CD8-positive, alpha-beta memory T cell (primary cell): ENCODE measurements at places on chromosomes 2 and 18. TPM values are rescaled to one million over a fixed set of nuclear protein-coding genes. Genes with fewer than 3 reads are reported as not detected.

Gene SERPINB3
- not detected for total RNA-seq

Gene POTEE
- total RNA-seq, result 0.49 TPM

- DNase-seq, result no peak
These were observed 27.5 kb upstream of the CAB39 start for GRCh38 chr2:230685178-230685577.

DNA sequence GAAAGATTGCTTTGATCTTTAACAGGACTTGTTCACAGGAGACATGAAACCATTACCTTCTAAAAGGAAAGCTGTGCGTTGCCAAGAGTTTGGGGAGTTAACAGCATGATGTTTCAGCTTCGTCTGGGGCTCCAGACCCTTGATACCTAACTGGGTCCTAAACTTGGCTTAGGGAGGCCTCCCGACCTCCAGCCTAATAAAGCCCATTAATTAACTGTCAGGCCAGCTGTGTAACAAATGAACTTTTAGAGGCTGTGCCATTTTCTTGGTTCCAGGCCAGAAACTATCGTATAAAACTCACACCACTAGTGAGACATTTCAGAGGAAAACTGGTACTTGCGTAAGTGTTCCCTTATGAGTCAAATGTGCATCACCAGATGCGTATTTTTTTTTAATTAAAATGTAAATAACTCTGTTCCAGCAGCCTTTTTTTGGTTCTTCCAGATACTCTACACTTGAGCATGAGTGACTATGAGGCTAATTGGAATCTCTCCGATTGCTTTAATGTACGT is 236.5 kb downstream of the BCL2 start:
- no peak for DNase-seq

DNA sequence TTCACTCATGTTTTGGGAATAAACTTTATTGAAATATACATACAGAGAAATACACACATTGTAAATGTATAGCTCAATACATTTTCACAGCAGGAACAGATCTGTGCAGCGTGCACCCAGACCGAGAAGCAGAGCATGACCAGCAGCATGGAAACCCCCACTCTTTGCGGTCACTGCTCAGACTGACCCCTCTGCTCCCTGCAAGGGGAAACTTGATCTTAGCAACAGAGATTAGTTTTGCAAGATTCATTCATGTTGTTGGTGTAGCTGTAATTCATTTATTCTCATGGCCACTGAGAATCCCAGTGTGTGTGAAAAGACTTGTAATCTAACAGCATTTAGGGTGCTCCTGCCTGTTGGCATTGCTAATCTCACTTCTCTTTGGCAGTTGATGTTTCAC is 35.2 kb downstream of the LPIN1 start:
- DNase-seq, result no peak

DNA sequence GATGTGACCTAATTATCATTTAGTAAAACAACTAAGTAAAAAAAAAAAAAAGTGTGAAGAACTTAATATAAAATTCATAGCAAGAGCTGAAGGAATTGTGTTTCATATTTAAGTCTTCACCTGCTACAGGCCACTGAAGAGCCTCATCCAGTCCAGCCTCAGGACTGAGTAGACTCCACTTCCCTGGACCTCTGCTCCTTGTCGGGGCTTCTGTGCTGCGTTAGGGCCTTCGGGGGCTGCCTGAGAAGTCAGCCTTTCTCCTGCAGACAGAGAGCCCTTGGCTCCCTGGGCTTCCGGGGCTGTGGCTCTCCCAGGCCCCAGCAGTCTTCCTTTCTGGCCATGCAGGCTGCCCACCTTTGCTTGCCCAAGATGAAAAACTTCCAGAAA is 95.5 kb downstream of the MTCL1 start:
- no peak for DNase-seq

- DNase-seq, result no peak
These were observed 398.1 kb downstream of the TNS1 start for GRCh38 chr2:217604527-217605194.

GRCh38 chr2:235017441-235017840 is 65.6 kb downstream of the SH3BP4 start:
- DNase-seq, result no peak

GRCh38 chr2:96329456-96329855 is 4.3 kb downstream of the ITPRIPL1 start:
- DNase-seq, result no peak

GRCh38 chr2:122203523-122203922 is 448.1 kb downstream of the TSN start:
- no peak for DNase-seq

DNA sequence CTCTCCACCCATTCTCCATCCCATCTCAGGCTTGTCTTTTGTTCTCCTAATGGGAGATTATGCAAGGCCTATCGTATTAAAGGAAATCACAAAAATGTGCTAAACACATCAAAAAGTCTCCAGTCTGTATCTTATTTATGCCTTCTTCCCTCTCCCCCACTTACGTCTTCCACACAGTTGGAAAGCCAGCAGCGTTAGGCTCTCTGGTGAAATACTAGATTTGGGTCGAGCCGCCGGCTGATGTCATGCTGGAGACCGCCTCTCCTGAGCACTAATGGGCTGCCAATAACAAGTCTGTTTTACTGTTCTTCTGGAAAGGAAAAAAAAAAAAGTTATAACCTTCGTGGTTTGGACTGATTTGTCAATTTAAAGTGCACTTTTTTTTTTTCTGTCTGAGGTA is 182.7 kb upstream of the SIX2 start:
- DNase-seq, result no peak

DNA sequence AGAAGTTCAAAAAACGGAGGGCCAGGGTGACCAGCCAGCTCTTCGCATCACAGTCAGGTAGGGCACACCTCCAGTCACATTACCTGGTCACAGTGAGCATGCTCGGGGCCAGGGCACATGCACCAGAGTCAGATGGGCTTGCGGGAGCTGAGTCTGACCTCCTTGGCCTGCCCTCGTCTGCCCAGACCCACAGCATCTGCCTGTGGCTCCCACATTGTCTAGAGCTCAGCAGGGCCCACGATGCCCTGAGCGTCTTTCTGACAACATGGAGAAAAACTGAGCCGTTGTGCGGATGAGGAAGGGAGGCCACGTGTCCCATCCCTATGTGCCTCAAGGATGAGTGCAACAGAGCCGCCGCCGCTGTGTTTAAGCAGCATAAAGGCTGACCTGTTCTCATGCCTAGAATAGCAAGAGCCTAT is 37.6 kb downstream of the CRACDL start:
- DNase-seq, result no peak

DNA sequence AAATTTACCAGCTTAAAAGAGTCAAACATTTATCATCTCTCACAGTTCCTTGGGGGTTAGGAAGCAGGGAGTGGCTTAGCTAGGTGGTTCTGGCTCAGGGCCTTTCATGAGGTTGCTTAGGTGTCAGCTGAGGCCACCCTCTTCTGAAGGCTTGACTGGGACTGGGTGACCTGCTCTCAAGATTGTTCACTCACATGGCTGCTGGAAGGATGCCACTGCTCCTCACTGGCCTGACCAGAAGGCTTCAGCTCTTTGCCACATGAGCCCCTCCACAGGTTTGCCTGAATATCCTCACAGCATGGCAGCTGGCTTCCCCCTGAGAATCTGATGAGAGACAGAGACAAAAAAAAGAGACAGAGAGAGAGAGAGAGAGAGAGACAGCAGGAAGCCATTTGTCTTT is 17.3 kb upstream of the RNF152 start:
- DNase-seq, result no peak

GRCh38 chr2:239868556-239869181 is 156.5 kb downstream of the NDUFA10 start:
- DNase-seq, result no peak

DNA sequence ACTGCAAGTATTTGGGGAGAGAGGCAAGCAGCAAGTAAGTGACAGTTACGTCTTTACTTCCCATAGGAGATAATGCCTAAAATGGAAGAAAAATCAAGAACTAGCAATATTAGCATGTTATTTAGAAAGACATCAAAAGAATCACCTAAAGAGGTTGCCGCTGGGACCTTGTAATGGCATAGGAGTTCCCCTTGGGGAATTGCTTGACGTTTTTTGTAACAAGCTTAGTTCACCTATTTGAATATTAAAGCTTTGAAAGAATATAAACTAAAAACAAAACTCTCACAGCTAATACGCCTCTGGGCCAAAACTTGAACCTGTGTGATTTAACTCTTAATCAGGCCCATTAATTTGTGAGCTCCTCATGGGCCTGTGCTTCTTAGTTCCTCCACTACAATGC is 89.0 kb downstream of the AAK1 start:
- no peak for DNase-seq
